Occipital lobe (tissue), 3 donors: ENCODE measurements at places on chromosomes 16 and 17. TPM values are rescaled to one million over a fixed set of nuclear protein-coding genes. Genes with fewer than 3 reads are reported as not detected.

The PRSS27 gene
- total RNA-seq: 1.6 TPM

The SLC12A3 gene
- total RNA-seq: not detected

The LRRC59 gene
- total RNA-seq: 45.7 TPM

The ESRP2 gene
- total RNA-seq: not detected

The OR2C1 gene
- total RNA-seq: 0.62 TPM

The SOCS1 gene
- not detected for total RNA-seq

The KCNH6 gene
- total RNA-seq: 0.16 TPM

GRCh38 chr16:9049241-9049640 is 42.2 kb upstream of the HAPSTR1 start:
- no peak for DNase-seq

The KRTAP9-8 gene
- total RNA-seq: not detected
